ENCODE measurements at places on chromosomes 1 and 21. TPM values are rescaled to one million over a fixed set of nuclear protein-coding genes. Genes with fewer than 3 reads are reported as not detected.

Gene CA14
- 35.3 TPM for total RNA-seq

Gene RRP15
- 32.3 TPM for total RNA-seq

Gene RUNX3
- total RNA-seq: 1.8 TPM

Gene PAFAH2
- total RNA-seq: 11.5 TPM

Gene TM2D1
- total RNA-seq: 21.6 TPM

Gene TTC39A
- 8.4 TPM for total RNA-seq

GRCh38 chr1:108801101-108801500 is 54.6 kb downstream of the STXBP3 start:
- no peaks in the 10 kb centered on the region for H3K4me1 ChIP-seq
- no peak overlapping the region for H3K27ac ChIP-seq
- peaks cover 7% of the 10 kb centered on the region for H3K36me3 ChIP-seq
- H3K27me3 ChIP-seq: no peaks in the 10 kb centered on the region

GRCh38 chr1:95408507-95409136 is 174.6 kb downstream of the RWDD3 start:
- peak overlapping the region; percentile 3 for H3K4me3 ChIP-seq
- H3K27me3 ChIP-seq: no peaks in the 10 kb centered on the region
- DNase-seq: no peak
- H3K4me1 ChIP-seq: peaks cover 56% of the 10 kb centered on the region
- peaks cover 16% of the 10 kb centered on the region for H3K36me3 ChIP-seq

- no peaks in the 10 kb centered on the region for H3K36me3 ChIP-seq
- H3K4me3 ChIP-seq: no peak overlapping the region
- H3K27me3 ChIP-seq: no peaks in the 10 kb centered on the region
- peaks cover 25% of the 10 kb centered on the region for H3K4me1 ChIP-seq
These were observed 105.1 kb upstream of the DPH5 start for GRCh38 chr1:101130673-101131072.

- no peak for DNase-seq
- no peak overlapping the region for H3K27ac ChIP-seq
- H3K4me3 ChIP-seq: no peak overlapping the region
- no peaks in the 10 kb centered on the region for H3K36me3 ChIP-seq
These were observed 40.2 kb upstream of the PBX1 start for GRCh38 chr1:164518692-164519332.

GRCh38 chr1:104868794-104869193 is 1119.1 kb downstream of the AMY1C start:
- H3K36me3 ChIP-seq: no peaks in the 10 kb centered on the region
- no peak overlapping the region for H3K27ac ChIP-seq
- no peaks in the 10 kb centered on the region for H3K4me1 ChIP-seq
- no peak overlapping the region for H3K4me3 ChIP-seq
- no peaks in the 10 kb centered on the region for H3K27me3 ChIP-seq
- DNase-seq: no peak

DNA sequence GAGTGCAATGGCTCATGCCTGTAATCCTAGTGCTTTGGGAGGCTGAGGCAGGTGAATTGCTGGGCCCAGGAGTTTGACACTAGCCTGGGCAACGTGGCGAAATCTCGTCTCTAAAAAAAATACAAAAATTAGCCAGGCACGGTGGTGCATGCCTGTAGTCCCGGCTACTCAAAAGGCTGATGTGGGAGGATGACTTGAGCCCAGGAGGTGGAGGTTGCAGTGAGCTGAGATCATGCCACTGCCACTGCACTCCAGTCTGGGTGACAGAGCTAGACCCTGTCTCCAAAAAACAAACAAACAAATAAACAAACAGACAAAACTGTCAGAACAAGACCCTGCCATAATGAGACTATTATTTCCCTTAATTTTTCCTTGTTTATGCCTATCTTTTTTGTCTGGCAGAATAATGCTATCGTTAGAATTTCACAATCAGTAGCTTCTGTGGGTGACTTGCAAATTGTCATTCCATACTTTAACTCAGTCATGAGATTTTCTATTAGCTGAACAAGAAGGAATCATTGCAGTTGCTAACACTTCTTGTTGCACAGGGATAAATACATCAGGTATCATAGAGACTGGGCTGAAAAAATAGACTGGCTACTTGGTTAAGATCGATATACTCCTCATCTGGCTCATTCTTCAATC is 7.5 kb upstream of the THEM4 start:
- H3K27ac ChIP-seq: no peak overlapping the region
- no peak for DNase-seq
- no peak overlapping the region for H3K4me3 ChIP-seq
